ENCODE measurements at places on chromosomes 3 and 15.

GRCh38 chr3:184656829-184657681 lies 54.8 kb downstream of the MAGEF1 start:
- no peak for DNase-seq

GRCh38 chr15:80026754-80027153 lies 32.7 kb upstream of the ZFAND6 start:
- DNase-seq = no peak

GRCh38 chr15:68537506-68537905 lies 41.3 kb upstream of the CORO2B start:
- DNase-seq = no peak

DNA sequence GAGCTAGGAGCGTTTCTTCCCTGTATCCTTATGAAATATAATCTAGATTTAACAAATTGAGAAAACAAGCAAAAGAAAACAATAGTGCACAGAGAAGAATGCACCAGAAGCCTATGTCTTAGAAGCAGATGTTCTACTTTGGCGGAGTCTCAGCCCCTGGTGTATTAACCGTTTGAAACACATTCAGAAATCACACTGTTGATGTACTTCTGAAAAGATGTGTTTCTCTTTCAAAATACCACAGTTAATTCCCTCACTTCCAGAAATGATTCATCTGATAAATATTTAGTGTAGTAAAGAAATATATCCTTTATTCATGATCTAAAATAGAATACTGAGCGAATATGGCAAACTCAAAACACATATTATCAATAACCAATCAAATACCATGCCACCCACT lies 77.7 kb downstream of the CBLB start:
- no peak for DNase-seq

DNA sequence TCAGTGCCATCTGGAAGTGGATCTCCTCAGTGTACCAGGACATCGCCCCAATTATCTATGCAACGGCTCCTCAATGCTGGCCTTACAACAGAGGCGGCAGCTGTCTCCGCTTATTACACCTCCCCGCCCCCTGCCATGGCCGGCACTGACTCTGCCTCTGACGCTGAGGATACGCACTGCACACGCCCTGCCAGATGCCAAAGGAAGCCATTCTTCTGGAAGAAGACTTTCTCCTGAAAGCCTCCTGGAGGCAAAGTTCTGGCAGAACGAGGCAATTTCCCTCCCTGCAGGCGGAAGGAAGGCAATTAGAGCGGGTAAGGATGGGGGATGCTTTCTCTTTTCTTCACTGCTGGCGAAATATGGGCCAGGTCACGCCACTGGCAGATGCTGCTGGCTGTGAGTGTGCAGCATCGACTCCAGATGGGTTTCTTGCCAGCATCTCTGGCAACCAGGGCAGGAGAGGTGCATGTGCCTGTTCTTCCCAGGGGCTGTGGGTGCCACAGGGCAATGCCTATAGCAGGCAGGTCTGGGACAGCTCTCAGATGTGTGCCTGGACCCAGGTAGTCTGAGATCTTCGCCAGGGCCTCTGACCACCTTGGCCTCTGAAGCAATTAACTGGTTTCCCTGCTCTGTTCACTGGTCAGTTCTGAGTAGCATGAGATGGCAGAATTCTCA lies 62.2 kb upstream of the MRPS22 start:
- DNase-seq = no peak

DNA sequence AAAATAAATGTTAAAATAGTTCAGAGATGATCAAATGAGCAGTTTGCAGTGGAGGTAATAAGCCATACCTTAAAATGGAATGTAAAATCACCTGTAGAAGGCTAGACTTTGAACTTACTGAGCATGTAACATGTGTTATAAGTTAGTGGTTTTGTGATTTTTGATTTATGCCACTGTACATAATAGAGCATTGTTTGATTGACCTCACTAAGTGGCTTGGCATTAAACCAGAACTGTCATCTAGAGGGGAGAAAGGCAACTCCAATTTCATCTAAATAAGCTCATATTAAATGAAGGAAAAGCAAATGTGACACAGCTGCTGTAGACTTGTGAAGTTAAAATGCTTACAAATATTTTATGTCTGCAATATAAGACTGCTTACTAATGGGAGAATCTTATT lies 387.9 kb downstream of the ZIC1 start:
- no peak for DNase-seq

DNA sequence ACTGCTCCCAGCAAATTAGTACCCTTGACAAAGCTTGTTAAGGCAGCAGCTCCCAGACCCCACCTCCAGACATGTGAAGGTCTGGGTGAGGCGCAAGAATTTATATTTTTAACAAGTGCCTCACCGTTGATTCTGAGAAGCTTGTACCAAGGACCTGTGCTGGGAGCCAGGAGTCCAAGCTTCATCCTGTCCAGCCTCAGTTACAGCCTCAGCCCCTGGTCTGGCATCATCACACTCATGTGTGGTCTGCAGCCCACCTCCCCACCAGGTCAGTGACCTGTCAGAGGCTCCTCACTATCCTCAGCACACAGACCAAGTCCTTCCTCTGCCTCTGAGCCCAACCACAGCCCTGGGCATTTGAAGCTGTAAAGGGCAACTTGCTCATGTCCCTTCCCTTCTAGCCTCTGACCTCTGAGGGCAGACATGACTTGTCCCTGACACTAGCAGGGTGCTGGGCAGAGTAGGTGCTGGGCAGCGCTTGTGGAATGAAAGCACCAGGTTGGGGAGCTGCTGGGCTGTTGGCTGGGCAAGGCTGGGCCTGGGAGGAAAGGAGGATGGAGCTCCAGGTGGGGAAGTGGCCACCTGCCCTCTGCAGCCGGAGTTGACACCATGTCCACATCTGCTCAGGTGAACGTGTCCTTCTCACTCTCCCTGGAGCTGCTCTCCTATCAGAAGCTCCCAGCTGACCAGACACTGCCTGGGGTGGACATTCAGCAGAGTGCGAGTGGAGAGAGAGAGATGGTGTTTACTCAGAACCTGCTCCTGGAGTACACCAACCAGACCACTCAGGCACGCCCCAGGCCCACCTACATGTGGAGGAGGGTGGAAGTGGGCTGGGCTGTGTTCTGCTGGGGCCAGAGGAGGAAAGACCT lies 16.9 kb downstream of the ACAA1 start:
- DNase-seq = no peak

GRCh38 chr3:22632536-22632935 lies 570.6 kb upstream of the UBE2E2 start:
- no peak for DNase-seq
